ENCODE measurements at places on chromosomes 5 and 9. TPM values are rescaled to one million over a fixed set of nuclear protein-coding genes. Genes with fewer than 3 reads are reported as not detected.

Gene ZNF454
- 6.3 TPM for polyA plus RNA-seq

GRCh38 chr5:151094852-151095245 lies 14.0 kb upstream of the TNIP1 start:
- no peak for DNase-seq

- DNase-seq: no peak
Observed at GRCh38 chr9:129122133-129122532, 10.9 kb downstream of the PTPA start.

DNA sequence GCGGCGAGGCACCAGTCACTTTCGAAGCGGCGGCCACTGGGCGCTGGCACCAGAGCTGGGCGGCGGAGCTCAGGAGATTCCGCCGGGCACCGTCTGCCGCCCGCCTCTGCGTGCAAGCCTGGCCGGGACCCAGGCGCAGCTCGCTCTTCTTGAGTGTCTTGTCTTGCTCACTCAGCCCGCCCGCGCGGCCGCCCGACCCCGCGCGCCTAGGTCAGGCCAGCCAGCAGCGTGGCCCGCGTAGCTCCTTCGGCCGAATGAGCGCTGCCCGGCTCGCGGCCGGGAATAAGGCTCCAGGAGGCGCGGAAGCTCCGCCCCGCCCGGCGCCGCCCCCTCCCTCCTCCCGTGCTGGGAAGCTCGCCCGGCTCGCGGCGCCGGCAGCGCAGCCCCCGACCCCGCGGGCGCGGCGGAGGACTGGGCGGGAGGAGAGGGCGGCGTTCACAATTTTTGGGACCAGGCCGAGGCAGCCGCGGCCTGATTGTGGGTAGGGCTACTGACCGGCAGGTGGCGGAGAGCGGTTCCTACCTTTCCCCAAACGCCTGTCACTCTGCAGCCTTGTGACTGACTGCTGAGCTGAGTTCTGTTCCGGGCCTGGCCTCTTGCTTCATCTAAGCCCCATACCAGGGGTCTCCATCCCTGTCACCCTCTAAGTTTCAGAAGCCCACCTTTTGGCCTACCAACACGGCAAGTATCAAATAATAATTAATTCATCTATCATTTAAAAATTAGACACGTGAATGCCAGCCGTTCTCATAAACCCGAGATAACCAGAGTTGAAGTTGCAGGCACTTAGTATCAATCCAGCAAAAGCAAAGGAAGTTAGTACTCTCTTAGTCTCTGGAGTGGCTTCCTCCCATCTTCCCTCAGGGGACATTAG lies at the start of gene HBEGF:
TSS of gene HBEGF (minus strand) at position 256 of the 874 bp plus-strand sequence. CDS start 275 bp downstream, outside the sequence.
- DNase-seq: no peak

- no peak for DNase-seq
Observed at GRCh38 chr9:5899292-5899691, 8.6 kb downstream of the MLANA start.

DNA sequence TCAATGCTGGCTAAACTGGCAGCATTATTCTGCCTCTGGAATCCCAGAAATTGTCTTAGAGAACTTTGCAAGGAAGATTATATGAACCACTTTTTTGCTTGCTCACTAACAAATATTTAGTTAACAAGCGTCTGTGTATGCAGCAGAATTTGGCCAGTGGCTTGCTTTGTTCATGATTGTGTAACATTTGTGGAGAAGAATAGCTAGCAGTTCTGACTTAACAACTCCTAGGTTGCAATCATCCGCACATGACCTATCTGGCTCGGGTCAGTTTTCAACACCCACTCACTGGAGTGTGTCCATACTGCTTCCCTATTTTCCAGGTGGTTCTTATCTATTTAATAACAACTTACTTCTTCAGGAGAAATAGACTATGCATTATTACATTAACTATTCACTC lies 98.5 kb downstream of the SNX18 start:
- DNase-seq: no peak

Data from right renal cortex interstitium (tissue), 3 donors.